ENCODE measurements at places on chromosomes 2 and 18.

- DNase-seq = no peak
Observed at GRCh38 chr2:131542438-131543384, 15.0 kb downstream of the CCDC74A start.

DNA sequence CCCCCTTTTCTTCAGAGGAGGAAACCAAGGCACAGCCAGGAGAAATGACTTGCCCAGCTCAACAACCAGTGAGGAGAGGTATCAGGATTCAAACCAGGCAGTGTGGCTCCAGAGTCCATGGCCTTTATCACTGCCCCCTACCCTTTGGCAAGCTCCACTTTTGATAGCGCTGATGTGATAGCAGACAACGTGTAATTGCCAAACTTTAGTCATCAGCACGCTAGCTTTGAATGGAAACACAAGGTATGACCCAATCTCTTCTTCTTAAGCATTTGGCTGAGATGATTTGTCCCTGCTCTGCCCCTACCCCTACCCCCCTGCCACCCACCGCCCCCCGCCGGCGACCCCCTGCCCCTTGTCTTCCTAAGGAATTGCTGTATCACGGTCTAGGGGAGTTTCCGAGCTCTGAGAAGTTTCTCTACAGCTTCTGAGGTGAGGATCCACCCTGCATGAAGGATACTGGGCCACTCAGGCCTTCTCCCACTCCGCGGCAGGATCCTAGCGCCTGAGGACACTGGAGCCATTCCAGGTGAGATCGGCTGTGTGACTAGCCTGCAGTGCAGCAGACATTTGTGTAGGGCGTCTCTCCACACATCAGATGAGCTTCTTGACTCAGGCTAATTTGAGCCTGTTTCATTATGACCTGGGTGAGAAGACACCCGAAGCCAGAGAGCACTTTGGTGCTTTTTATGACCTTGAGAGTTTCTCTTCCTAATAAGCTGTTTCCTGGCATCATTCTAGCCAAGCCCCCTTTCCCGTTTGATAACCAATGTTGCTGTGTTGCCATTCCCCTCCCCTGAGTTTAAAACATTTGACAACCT lies 75.1 kb upstream of the MAP4K4 start:
- DNase-seq = no peak

DNA sequence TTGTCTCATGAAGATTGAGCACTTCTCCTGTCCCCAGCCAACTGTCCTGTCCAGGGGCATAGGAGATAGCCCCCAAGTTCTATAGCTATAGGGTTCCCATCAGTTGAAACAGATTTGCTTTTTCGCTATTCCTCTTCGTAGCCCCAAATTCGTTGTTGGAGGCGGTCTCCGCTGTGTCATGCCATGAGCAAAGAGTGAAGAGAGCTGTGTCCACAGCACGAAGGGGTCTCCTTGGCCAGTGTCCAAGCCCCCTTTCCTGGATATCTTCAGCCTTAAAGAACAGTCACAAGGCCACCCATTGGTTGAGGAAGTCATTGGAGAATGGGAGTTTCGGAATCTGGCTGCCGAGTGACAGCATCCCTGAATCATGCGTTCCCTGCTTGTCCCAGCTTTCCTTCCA lies 21.0 kb downstream of the IGFBP5 start:
- no peak for DNase-seq

GRCh38 chr2:47688561-47688960 lies 94.4 kb upstream of the MSH6 start:
- no peak for DNase-seq

Data from fibroblast of mammary gland (primary cell).